Sciatic nerve (tissue), 2 donors: ENCODE measurements at places on chromosomes 3 and 15. TPM values are rescaled to one million over a fixed set of nuclear protein-coding genes. Genes with fewer than 3 reads are reported as not detected.

- DNase-seq, result no peak
These were observed 218.4 kb downstream of the SOX2 start for GRCh38 chr3:181930105-181930504.

DNA sequence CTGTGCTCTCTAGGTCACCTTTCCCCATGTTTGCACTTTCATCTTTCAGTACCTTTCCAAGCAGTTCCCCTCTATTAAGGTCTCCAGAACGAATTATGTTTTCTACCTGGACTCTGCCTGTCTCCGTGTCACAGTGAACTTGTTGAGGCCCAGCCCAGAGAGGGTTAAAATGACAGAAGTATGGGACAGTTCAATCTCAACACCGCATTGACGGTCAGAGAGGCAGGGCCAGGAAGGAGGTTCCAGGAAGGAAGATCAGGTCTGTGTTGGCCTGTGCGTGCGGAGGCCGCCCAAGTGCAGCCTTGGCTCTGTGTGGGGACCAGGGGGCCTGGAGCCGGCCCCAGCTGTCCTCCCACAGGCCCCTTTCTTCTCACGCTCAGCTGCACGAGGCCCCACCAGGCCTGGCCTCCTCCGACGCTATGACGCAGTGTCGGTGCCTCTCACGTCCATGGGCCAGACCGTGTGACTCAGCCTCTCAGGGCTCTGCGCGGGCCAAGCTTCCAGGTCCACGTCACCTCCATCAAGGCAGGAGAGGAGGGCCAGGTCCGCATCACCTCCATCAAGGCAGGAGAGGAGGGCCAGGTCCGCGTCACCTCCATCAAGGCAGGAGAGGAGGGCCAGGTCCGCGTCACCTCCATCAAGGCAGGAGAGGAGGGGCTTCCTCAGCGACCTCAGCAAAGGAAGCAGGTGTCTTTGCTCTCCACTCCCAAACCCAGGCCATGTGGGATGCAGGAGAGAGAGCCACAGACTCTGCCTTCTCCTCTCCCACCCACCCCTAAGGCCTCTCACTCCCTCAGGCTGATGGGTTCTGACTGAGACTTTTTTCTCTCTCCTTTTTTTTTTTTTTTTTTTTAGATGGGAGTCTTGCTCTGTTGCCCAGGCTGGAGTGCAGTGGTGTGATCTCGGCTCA is 83.1 kb downstream of the CPN2 start:
- DNase-seq, result peak; percentile 60

- no peak for DNase-seq
These were observed 110.9 kb upstream of the PHLDB2 start for GRCh38 chr3:111748132-111748531.

Gene SERPINI2
- total RNA-seq, result not detected

Gene CD80
- 1.6 TPM for total RNA-seq
